ENCODE measurements at places on chromosomes 4 and X. TPM values are rescaled to one million over a fixed set of nuclear protein-coding genes. Genes with fewer than 3 reads are reported as not detected.

DNA sequence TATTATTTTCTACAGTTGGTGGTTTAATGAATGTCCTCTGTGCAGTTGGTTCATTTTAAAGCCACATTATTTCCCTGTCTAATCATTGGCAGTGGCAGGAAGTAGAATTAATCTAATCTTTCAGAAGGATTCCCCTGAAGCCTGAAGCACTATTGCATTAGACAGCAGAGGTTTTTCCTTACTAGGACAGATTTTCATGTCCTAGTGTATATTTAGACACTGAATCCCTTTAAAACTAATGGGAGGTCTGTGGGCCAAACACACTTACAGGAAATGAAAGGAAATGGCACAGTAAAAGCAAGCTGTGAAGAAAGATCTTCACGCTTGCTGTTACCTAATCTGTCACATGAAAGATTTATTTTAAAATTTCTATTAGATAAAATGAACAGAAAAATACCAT, 165.2 kb downstream of the SLC39A8 start:
- DNase-seq: no peak

GRCh38 chrX:104420907-104421306, 145.1 kb upstream of the IL1RAPL2 start:
- DNase-seq: no peak

- no peak for DNase-seq
Measured at GRCh38 chr4:148964456-148964855, 522.2 kb upstream of the NR3C2 start.

DNA sequence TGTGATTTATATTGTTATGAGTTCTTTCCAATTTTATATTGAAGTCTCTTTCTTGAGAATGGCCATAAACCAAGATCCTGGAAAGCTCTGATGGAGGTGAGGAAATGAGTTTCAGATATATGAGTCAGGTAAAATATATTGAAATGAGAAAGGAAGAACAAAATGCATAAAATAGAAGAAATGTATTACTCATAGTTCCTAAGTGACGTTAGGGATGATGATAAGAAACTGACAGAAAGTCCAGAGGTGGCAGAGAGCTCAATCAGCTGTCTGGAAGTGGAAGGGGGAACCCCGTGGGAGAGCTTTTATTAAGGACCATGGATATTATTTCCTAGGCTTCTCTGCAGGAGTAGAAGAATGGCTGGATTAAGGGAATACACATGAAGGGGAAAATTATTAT, 24.6 kb downstream of the UGT2B7 start:
- DNase-seq: no peak

DNA sequence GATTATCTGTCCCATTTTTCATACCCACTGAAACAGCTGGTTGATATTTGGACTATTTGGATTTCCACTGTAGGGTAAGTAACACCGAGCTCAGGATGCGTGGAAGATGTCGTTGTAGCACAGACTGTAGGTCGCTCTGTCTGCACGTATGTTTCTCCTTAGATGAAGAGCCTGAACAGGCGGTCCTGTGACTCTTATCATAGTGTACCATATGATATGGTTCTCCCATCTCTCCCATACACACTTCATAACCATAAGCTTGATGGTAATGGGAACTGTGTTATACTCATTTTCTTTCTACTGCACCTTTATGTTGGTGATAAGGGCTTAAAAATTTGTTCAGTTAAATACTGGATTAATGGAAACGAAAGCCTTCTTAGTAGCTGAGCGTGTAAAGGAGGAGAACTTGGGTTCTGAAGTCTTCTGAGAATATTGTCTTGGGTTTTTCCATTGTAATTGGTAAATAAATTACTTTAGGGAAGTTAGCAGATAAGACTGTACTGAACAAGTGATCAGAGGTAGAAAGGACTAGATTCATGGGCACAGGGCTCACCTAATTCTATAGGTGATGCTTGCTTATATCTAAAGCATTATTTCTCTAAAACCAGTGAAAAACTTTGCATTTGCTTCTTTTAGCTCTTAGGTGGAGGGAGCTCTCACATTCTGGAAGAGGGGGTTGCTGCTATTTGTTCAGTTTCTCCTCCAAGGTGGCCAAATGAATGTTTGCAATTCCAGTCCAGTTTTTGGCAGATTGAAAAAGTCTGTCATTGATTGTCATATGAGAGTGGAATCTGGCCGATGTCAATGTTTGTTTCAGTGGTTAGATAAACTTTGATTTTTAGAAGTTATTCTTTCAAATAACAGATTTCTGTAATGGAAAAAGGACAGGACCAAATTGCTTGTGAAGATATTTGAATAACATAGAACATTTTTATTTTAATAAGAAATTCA, 15.8 kb downstream of the SMAD1 start:
- DNase-seq: no peak

DNA sequence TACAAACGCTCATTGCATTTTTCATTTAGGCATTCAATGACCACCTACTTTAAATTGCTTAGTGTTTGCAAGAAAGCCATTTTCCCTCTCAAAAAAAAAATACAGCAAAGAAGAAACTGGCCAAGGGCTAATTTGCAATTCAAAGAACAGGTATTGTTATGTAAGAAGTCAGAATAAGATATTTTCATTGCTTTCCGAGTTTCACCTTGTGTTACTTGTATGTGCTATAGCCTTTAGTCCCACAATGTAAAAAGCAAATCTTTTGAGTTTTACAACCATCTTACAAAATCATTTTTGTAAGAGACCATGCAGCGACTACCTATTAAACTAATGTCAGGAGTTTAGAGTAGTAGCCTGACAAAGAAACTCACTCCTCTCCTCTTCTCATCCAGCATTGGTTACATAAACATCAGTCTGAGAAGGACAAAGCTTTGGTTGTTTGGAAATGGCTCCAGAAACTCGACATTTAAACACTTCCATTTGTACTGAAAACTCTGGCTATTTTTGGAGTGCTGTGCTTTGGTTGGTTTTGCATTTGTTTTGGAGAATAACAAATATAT, 15.3 kb downstream of the TENM3 start:
- no peak for DNase-seq

- no peak for DNase-seq
Measured at GRCh38 chr4:175308236-175308635, 390.1 kb downstream of the ADAM29 start.

GRCh38 chr4:113457886-113458285, 303.7 kb downstream of the CAMK2D start:
- no peak for DNase-seq

GRCh38 chr4:139576219-139576618, 20.2 kb upstream of the SETD7 start:
- no peak for DNase-seq

DNA sequence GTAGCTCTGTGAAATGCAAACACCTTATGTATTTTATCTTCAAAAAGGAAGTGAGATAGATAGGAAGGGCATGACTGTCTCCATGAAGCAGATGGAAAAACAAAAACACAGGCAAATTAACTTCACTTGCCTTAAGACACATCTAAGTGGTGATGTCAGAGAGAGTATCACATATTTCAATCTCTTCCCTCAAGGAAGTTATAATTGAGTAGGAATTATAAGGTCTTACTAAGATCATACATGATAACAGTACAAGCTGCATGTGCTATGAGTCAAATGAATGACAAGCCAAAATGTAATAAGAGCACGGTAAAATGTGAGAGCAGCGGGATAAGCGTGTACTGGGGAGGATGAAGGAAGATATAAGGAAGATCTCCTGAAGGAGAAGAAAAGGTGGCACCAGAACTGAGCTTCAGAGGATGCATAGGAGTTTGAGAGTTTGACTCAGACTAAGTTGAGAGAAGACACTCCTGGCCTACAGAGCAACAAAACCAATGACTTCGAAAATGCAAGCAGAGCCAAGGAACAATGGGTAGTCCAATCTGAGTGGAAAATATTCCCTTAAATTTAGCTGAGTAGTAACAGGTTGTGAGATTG, 43.3 kb upstream of the GALNT7 start:
- DNase-seq: no peak

GRCh38 chr4:5887011-5887360, 5.9 kb downstream of the CRMP1 start:
- DNase-seq: no peak

- DNase-seq: no peak
Measured at GRCh38 chrX:53379008-53379710, 43.3 kb downstream of the SMC1A start.

Gene TRIM61
- 0.44 TPM for total RNA-seq

Gene AMER1
- 5.5 TPM for total RNA-seq

Gene CENPVL1
- total RNA-seq: not detected

Gene MEPE
- not detected for total RNA-seq

Gene HTN1
- not detected for total RNA-seq

Gene FAM9B
- not detected for total RNA-seq

Gene STK26
- 11.4 TPM for total RNA-seq

Gene USP27X
- 4.2 TPM for total RNA-seq

Gene LNX1
- 3.3 TPM for total RNA-seq

Data from upper lobe of left lung (tissue), 6 donors.